ENCODE measurements at places on chromosomes 6 and 20. TPM values are rescaled to one million over a fixed set of nuclear protein-coding genes. Genes with fewer than 3 reads are reported as not detected.

- DNase-seq = peak; percentile 70
These were observed 36.8 kb downstream of the YTHDF1 start for GRCh38 chr20:63178889-63179686.

- DNase-seq = no peak
These were observed 526.7 kb upstream of the ADGRB3 start for GRCh38 chr6:68108233-68108835.

GRCh38 chr6:101222007-101222406 is 171.5 kb upstream of the GRIK2 start:
- no peak for DNase-seq

DNA sequence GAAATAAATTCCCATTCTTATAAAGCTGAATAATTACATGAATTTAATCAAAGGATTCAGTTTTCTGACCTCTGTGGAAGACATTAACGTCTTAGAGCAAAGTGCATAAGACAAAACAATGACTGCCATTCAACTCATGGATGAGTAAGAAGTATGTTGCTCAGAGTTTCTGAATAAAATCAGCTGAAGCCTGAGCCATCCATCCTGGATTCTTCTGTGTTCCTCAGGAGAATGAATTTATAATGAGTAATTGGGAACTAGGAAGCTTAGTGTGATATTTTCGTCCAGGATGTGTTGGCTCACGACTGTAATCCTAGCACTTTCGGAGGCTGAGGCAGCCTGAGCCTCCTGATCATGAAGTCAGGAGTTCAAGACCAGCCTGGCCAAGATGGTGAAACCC is 62.8 kb downstream of the PERP start:
- DNase-seq = no peak

- no peak for DNase-seq
These were observed 41.0 kb downstream of the COX4I2 start for GRCh38 chr20:31678389-31679356.

DNA sequence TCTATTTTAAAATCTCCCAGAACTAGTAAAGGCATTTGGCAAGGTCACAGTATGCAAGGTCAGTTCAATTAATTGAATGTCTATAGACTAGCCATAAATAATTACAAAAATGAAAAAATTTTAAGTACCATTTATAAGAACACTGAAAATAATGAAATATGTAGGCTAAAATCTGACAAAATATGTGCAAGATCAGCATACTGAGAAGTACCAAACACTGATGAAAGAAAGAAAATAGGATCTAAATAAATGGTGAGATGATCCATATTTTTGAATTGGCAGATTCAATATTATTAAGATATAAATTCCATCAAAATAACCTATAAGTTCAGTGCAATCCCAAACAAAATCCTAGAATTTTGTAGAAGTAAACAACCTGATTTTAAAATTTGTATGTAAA is 28.0 kb upstream of the NELFCD start:
- DNase-seq = no peak

DNA sequence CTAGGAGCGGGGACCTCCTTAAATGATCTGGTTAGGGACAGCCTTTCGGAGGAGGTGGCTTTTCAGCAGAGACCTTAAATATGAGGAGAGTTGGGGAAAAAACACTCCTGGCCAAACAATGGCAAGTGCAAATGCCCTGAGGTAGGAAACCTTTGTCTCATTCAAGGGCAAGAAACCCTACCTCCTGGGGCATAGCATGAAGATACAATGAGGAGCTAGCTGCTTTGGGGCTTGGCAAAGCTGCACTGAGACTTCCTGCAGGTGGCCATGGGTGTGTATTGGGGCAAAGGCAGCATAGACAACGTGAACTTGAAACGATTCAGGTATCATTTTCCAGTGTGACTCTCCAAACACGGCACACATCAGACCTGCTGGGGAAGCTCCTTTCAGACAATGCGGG is 30.7 kb downstream of the PMEPA1 start:
- DNase-seq = no peak

- no peak for DNase-seq
These were observed 57.8 kb upstream of the TPD52L1 start for GRCh38 chr6:125095580-125096301.

- no peak for DNase-seq
These were observed 18.7 kb upstream of the SGK2 start for GRCh38 chr20:43539975-43540672.

DNA sequence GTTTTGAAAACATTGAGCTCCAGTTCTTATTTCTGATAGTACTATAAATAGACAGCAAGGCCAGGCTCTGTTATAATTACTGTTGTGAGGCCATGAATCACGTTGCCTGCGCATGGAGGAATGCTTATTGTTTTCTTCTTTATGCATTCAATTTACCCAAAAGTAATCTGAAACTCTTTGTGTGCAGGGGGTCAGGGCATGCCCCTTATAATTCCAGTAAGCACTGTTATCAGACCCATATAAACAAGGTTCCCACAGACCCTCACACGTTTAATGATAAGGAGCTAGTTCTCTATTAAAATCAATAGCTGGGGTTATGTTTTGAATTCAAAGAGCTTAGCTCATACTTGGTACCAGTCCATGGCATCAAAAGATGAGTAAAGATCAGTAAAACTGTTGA is 174.8 kb upstream of the ARG1 start:
- DNase-seq = no peak

DNA sequence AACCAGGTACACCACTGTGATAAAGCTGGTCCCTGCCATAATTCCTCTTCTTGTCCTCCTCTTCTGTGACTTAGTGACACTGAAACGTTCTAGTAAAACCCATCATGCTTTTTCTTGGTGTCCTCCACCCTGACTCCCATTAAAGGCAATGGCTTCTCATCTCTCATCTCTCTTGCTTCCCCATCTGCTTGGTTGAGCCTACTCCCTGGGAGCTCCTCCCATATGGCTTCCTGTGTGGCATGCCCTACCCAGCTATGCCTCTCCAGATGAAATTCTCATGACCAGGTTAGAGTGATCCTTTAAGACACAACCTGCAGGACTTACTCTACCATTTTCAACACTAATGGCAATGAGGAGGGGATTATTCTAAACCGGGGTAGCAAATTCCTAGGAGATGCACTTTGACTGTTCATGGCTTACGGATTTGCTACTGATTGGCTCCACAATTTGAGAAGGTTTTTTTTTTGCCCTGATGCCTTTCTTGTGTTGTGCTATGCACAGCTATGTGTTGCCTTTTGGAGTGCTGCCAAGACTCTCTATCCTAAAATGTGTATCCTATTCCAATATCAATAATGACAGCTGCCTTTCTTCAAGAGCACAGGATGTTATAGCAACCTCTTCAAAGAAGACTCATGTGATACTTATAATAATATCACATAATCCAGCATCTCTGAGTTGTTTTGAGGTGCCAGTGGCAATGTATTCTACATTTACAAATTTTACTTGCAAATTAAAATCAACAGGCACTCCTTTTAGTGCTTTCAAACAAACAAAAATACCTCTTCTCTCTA is 6.1 kb downstream of the SIRPG start:
- DNase-seq = no peak

DNA sequence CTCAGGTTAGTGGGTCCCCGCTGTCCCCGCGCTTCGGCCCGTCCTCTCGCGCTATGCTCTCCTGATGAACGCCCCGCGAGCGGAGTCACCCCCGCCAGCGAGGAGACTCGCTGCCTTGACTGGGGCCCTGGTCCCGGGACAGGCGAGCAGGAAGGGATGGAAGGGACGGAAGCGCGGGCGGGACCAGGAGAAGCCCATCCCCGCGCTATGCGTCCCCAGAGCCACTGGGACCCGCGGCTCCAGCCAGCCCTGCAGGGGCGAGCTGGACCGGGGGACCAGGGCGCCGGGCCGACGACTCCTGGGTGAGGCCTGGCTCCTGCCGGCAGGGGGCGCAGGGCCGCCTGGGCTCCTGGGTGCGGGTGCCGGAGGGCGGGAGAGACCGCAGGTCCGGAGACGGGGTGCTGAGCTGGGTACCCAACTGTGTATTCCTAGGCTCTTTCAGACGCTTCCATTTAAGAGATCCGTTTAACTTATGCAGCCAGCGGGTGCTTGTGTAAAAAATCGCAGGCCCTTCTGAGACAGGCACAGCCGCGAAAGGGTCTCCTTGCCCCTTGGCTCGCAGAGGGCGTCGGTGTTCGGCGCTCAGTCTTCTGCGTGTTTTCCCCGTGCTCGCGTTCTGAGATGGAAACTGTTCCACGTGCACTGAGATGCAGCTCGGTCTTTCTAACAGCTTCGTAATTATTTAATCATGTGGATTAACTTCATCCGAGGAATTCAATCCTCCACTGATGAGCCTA is 580 bp upstream of the SYCP2 start:
- peak; percentile 66 for DNase-seq

DNA sequence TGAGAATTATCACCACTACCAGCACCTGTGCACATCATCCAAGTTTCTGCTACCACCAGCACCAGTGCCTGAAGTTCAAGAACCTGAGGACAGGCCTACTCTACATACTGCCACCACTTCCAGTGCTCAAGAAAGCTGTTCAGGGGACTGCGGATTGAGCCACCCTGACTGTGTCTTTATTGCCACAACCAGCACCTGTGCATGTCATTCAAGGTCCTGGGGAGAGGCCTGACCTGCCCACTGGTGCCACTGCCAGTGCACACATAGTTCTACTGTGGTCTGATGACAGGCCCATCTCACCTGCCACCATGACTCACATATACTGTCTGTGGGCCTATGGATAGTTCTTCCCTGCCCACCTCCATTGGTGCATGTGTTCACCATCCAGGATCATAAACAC is 559.4 kb downstream of the COL12A1 start:
- no peak for DNase-seq

DNA sequence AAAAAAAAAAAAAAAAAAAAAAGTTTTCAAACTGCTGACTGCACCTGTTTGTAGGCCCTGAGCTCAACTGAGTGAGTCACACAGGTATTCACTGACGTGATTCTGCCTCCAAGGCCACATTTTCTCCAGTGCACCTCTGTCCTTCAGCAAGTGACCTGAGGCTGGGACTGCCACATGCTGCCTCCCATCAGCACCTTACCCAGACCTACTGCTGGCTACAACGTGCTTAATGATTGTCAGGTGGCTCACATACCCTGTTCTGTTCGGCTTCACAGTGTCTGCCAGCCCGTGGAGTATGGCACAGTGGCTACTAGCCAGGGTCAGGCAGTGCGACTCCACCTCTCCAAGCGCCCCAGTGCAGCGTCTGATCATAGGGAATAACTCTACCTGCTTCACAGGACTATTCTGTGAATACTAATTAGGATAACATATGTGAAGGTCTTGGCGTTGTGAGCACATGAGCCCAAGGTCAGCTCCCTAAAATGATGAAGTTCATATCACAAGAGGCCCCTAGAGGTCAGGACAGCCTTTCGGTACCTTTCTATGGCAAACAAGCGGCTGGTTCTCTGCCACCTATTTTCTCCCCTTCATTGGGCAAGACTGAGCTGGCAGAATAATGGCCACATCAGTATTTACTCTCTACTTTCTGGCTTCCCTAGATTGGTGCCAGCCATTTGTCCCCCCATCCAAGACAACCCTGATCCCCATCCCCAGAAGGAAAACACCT is 28.1 kb downstream of the RIPOR3 start:
- no peak for DNase-seq

GRCh38 chr20:4805663-4806449 is 84.1 kb downstream of the PRND start:
- no peak for DNase-seq

GRCh38 chr6:93366506-93366905 is 52.9 kb downstream of the EPHA7 start:
- DNase-seq = no peak

GRCh38 chr6:113049190-113049589 is 702.1 kb downstream of the RFPL4B start:
- no peak for DNase-seq

DNA sequence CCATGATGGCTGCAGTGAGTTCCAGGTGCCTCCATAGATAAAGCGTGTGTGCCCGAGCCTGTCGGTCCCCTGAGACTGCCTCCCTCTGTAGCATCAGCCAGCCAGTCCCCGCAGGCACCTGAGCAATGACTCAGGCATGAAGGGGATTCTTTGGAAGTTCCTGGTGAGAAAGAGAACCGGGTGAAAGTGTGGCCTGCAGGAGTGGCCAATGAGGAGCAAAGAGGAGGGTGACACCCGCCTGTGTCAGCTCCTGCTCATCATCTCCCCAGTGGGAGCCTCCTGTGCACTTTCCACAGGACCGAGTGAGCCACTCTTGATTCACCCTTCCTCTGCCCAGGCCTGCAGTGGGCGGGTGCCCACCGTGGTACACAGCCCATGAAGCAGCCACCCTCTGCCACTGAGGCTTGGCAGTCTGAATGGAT is 71.2 kb upstream of the PTPN1 start:
- DNase-seq = no peak

- peak; percentile 2 for DNase-seq
These were observed 60.5 kb upstream of the ANKEF1 start for GRCh38 chr20:9974324-9974723.

DNA sequence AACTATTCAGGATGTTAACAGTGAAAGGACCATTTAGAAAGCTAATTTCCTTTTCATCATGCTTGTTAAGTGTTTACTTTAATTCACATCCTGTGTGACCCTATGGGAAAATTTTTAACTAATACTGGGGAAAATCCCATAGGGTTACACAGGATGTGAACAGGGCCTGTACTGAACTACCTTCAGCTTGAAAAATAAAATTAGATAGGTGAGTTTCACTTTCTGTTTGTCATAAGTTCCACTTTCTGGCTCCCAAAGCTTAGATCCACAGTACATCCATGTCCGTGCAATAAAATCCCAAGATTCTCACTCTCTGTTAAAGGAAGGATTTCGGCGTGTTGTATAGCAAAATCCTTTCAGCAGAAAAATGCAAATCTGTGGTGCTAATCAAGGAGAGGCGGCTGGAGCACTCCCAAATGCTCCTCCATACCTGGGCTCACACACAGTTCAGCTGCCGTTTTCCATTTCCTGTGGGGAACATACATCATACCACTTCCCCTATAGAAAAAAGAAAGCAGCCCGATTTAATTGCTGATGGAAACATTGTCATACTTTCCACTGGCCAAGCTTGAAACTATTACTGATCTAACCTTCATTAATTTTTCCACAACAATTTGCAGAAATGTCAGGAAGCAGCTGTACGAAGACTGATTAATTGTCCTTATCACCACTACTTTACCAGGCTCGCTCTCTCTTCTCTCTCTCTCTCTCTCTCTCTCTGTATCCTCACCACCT is 125.2 kb downstream of the HIVEP2 start:
- DNase-seq = no peak

GRCh38 chr20:44448753-44449546 is 26.7 kb upstream of the TTPAL start:
- no peak for DNase-seq

- DNase-seq = no peak
These were observed 105.6 kb downstream of the AIG1 start for GRCh38 chr6:143166247-143166695.

- no peak for DNase-seq
These were observed 45.2 kb downstream of the HDGFL1 start for GRCh38 chr6:22614547-22614946.

The SCRT2 gene
- total RNA-seq = not detected

The BCAS1 gene
- total RNA-seq = 0.76 TPM

The NR2E1 gene
- not detected for total RNA-seq

The HBS1L gene
- 69.7 TPM for total RNA-seq

The ATP6V1G2 gene
- total RNA-seq = 4.8 TPM

The PRPF6 gene
- 83.5 TPM for total RNA-seq

The RCAN2 gene
- 2.5 TPM for total RNA-seq

The SLC4A11 gene
- 0.43 TPM for total RNA-seq

The SNAP91 gene
- total RNA-seq = not detected

The GRM4 gene
- total RNA-seq = 0.38 TPM

The ARMH2 gene
- 2.7 TPM for total RNA-seq

The MROH8 gene
- 1.3 TPM for total RNA-seq

The TSHZ2 gene
- 25.8 TPM for total RNA-seq

Data from T-cell (primary cell).